ENCODE measurements at places on chromosomes 4 and X.
A peak's percentile ranks its signal among the peaks of the same experiment; 100 is the strongest.

DNA sequence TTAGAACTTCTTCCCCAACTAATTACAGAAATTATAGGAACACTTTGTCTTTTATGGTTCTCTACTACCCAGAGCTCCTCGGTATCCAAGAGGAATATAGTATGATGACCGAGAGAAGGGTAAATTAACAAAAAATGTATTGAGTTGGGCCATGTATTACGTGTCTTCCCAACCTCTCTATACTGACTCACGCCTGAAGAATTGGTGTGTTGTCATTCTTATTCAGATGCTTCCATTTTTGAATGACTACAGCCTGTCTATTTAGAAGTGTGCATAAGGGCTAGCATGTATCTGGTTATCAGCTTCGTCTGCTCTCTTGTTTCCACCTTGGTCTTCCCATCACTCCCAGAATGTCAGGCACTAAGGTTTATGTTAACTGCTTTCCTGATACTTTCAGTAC is 24.5 kb upstream of the SCD5 start:
- no peaks in the 10 kb centered on the region for H3K27me3 ChIP-seq
- DNase-seq, result no peak
- H3K27ac ChIP-seq, result no peak overlapping the region
- no peak overlapping the region for H3K4me3 ChIP-seq
- peaks cover 99% of the 10 kb centered on the region for H3K36me3 ChIP-seq

DNA sequence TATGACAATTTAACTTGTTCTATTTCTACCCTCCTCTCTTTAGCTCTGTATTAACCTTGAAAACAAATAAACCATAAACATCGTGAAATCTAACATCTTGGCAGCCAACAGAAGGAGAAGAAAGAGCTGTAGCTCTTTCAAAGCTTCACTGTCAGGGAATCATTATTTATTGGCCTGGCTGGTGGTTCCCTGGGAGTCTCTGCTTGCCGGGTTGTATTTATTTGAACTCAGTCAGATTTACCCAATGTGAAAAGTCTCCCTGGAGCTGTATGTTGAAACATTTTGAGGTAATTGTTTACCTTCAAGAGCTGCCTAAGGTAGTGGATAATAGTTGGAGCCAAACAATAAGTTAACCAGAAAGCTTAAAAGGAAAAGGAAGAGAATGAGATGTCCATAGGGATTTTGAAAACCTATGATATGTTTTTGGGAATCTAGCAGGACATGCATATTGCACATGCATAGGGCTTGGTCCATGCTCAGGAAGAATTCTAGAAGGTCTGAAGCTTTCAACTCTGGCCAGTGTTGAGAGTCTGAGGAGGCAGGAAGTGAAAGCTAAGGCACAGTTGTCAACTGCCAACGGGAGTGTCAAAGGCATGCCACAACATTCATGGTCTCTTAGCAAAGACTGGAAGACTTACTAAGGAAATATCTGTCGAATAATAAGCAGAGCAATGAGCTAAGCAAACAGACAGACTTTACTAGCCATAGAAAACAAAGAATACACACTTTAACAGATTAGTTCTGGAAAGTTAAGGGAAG is 621.6 kb downstream of the PCDH7 start:
- no peak overlapping the region for H3K4me3 ChIP-seq
- no peaks in the 10 kb centered on the region for H3K36me3 ChIP-seq
- DNase-seq, result no peak
- H3K4me1 ChIP-seq, result no peaks in the 10 kb centered on the region

- H3K36me3 ChIP-seq, result no peaks in the 10 kb centered on the region
- no peak overlapping the region for H3K27ac ChIP-seq
- H3K27me3 ChIP-seq, result no peaks in the 10 kb centered on the region
- no peak for DNase-seq
- no peaks in the 10 kb centered on the region for H3K4me1 ChIP-seq
Measured at GRCh38 chrX:6299724-6300123, 71.1 kb upstream of the NLGN4X start.

DNA sequence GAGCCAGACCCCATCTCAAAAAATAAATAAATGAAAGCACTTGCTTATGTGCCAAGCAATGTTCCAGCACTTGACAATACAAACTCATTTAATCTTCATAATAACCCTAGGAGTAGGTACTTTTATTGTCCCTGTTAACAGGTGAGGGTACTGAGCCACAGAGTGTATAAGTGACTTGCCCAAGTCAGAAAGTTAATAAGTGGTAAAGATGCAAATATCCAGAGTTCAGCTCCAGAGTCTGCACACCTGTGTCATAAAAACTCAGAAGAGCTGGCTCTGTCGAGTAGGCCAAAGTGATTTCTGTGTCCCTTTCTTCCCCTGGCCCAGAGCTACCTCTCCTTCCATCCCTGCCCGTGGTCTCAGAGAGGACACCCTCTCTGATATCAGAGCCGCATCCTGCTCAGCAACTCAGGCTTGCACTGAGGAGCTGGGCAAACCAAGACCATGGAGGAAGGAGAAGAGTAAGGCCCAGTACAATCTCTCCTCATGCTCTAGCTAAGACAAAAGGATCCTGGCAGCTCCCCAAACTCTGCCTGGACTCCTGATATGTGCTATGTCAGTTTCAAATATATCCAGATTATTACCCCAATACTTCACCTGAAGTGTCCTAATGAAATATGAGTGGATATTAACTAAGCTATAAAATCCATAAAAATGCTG is 136.3 kb downstream of the HS6ST2 start:
- no peak for DNase-seq
- H3K27me3 ChIP-seq, result no peaks in the 10 kb centered on the region
- no peaks in the 10 kb centered on the region for H3K4me1 ChIP-seq
- no peak overlapping the region for H3K4me3 ChIP-seq
- H3K36me3 ChIP-seq, result no peaks in the 10 kb centered on the region

DNA sequence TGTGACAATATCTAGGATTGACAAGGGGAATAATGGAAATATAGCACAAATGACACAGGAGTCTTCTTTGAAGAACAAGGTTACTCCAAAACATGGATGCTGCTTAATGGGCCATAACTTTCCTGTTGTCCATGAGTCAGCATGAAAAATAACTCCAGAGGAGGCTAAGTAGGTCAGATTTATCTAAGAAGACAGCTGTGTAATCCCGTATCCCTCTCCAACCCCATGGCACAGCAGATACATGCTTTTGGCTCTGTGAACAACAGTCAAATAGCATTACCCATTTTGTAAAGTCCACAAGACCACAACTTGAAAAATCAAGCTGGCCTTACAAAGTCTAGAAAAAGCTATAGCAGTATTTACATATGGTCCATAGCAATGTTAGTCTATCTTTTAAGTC is 2.1 kb upstream of the TMEM131L start:
- no peaks in the 10 kb centered on the region for H3K36me3 ChIP-seq
- H3K27me3 ChIP-seq, result no peaks in the 10 kb centered on the region
- no peak overlapping the region for H3K4me3 ChIP-seq

DNA sequence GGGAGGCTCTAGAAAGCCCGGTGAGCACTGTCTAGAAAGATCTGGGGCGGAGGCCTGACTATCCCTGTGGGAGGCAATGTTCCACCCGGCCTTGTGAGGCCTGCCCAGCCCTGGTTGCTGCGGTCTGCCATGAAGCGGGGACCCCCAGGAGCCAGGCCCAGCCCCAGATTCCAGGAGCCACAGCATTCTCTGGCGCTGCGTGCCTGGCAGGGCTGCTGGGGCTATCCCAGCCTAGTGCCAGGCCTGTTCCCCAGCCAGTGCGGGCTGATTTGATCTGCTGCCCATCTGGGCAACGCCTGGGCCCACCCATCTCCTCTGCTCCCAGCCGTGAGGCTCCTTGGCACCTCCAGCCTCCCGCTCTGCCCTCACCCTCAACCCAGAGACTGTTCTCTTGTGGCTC is 19.6 kb downstream of the ATP2B3 start:
- H3K4me1 ChIP-seq, result no peaks in the 10 kb centered on the region
- no peak for DNase-seq
- no peaks in the 10 kb centered on the region for H3K36me3 ChIP-seq
- H3K27me3 ChIP-seq, result no peaks in the 10 kb centered on the region
- H3K27ac ChIP-seq, result no peak overlapping the region
- H3K4me3 ChIP-seq, result no peak overlapping the region

GRCh38 chr4:90061881-90062280 is 65.3 kb upstream of the CCSER1 start:
- no peak overlapping the region for H3K4me3 ChIP-seq
- DNase-seq, result no peak
- no peak overlapping the region for H3K27ac ChIP-seq

- no peak overlapping the region for H3K4me3 ChIP-seq
- H3K27me3 ChIP-seq, result no peaks in the 10 kb centered on the region
- H3K27ac ChIP-seq, result no peak overlapping the region
Measured at GRCh38 chr4:73445383-73446335, 9.6 kb downstream of the AFP start.

GRCh38 chr4:85039526-85039925 is 73.0 kb upstream of the WDFY3 start:
- no peaks in the 10 kb centered on the region for H3K4me1 ChIP-seq
- H3K27me3 ChIP-seq, result no peaks in the 10 kb centered on the region
- no peak overlapping the region for H3K27ac ChIP-seq
- DNase-seq, result no peak
- H3K4me3 ChIP-seq, result no peak overlapping the region
- H3K36me3 ChIP-seq, result no peaks in the 10 kb centered on the region

GRCh38 chr4:147733716-147734344 is 1.9 kb downstream of the ARHGAP10 start:
- no peaks in the 10 kb centered on the region for H3K36me3 ChIP-seq
- H3K4me1 ChIP-seq, result peaks cover 25% of the 10 kb centered on the region
- peak; percentile 85 for DNase-seq
- no peaks in the 10 kb centered on the region for H3K27me3 ChIP-seq
- peak overlapping the region; percentile 92 for H3K4me3 ChIP-seq

DNA sequence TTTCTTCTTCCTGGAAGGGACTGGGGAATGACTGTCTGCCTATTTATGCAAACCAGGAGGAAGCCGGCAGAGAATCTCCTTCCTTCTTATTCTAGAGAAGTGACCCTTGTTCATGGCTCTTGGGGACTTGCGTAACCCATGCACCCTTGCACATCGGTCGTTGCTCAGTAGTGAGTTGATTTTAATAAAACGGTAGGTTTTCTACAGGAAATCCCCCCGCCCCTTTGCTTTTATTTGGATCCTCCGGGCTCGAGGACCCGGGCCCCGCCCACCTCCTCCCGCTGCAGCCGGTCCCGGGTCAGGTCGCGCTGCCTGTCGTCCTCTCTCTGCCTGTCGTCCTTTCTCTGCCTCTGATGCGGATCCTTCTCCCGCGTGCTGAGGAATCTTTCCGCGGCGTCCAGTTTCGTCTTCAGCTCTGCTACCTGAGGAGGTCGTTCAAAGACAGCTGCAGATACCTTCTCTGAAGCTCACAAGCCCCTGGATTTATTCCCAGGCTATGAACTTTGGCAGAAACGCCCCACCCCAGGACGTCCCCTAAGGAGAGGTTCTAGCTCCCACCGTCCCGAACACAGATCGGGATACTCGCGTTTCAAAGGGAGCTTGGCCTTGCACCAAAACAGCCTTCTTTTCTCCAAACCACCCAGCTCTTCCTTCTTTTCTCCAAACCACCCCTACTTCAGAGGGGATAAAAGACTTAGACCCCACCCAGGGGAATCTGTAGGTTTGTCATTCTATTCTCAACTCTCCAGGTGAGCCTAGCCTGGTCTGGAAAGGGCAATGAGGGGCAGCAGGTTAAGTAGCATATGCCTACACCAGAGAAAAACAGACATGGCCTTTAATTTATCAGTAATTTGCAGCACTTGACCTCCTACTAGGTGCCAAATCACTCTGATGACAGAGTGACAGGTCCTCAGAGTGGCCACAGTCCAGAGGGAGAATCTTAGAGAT is 7.0 kb downstream of the TNIP3 start:
- H3K27ac ChIP-seq, result no peak overlapping the region
- no peaks in the 10 kb centered on the region for H3K4me1 ChIP-seq
- peak overlapping the region; percentile 44 for H3K4me3 ChIP-seq
- peak; percentile 4 for DNase-seq
- no peaks in the 10 kb centered on the region for H3K36me3 ChIP-seq

DNA sequence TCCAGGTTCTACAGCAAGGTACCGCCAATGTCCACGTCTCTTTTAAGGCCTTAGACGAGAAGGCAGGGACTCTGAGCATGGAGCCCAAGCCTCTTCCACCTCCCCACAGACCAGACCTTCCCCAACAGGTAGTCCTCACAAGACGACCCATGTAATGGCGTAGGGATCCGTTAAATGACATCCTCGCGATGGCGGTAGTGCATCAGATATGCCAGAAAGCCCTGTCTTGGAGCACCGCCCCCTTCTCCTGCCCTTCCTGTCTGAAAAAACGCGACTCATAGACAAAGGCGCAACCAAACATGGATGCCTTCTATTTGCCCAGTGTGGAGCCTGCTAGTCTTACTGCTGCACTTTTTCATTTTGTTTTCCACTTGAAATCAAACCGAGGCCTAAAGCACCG is 185.4 kb downstream of the OR13H1 start:
- no peaks in the 10 kb centered on the region for H3K4me1 ChIP-seq
- H3K27ac ChIP-seq, result peak overlapping the region; percentile 71

- no peaks in the 10 kb centered on the region for H3K27me3 ChIP-seq
- H3K4me3 ChIP-seq, result no peak overlapping the region
- H3K27ac ChIP-seq, result no peak overlapping the region
- H3K4me1 ChIP-seq, result no peaks in the 10 kb centered on the region
Measured at GRCh38 chr4:186770481-186771175, 47.0 kb upstream of the FAT1 start.

DNA sequence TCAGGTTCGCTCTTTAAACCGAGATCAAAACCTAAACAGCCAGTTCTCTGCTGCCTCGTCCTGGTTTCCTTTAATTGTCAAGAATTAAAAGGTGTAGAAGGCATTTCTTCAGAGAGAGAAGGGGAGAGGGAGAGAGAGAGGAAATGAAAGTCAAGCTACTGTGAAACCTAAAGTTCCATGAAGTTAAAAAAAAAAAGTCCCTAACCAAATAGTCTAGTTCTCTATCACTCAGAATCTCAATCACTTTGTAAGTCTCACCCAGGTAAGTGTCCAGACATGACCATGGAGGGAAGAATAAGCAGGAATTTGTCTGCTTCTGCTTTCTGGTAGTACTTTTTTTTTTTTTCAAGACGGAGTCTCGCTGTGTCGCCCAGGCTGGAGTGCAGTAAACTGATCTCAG is 18.8 kb upstream of the SMIM14 start:
- no peak overlapping the region for H3K4me3 ChIP-seq
- no peaks in the 10 kb centered on the region for H3K4me1 ChIP-seq
- H3K27me3 ChIP-seq, result no peaks in the 10 kb centered on the region
- H3K36me3 ChIP-seq, result no peaks in the 10 kb centered on the region
- H3K27ac ChIP-seq, result no peak overlapping the region

GRCh38 chr4:18082236-18082635 is 60.7 kb upstream of the LCORL start:
- H3K27ac ChIP-seq, result no peak overlapping the region
- no peaks in the 10 kb centered on the region for H3K4me1 ChIP-seq
- H3K27me3 ChIP-seq, result no peaks in the 10 kb centered on the region
- H3K4me3 ChIP-seq, result no peak overlapping the region

GRCh38 chrX:131477498-131477897 is 66.4 kb upstream of the OR13H1 start:
- H3K4me1 ChIP-seq, result no peaks in the 10 kb centered on the region
- no peaks in the 10 kb centered on the region for H3K27me3 ChIP-seq
- no peak overlapping the region for H3K27ac ChIP-seq
- no peak for DNase-seq
- no peak overlapping the region for H3K4me3 ChIP-seq
- H3K36me3 ChIP-seq, result no peaks in the 10 kb centered on the region
